ENCODE measurements at places on chromosomes 5 and 9.

GRCh38 chr9:3331801-3332200, 194.0 kb downstream of the RFX3 start:
- DNase-seq, result no peak

DNA sequence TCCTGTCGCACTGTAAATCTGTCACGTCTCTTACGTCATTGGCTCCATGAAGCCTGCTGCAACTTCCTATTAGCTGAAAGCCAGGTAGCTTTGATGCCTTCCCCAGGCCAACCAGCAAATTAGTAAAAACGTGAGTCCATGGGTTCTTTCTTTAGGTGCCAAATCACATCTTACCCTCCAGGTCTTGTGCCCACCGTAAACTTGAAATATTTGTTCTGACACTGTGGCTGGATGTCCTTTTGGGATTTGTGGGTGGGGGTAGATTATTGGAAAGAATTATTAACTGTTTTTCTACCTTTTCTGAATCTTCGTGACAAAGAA, 172.8 kb downstream of the NR3C1 start:
- no peak for DNase-seq

- DNase-seq, result no peak
Observed at GRCh38 chr5:158943057-158943456, 156.7 kb downstream of the EBF1 start.

GRCh38 chr5:156647034-156647451, 203.1 kb upstream of the PPP1R2B start:
- DNase-seq, result no peak

DNA sequence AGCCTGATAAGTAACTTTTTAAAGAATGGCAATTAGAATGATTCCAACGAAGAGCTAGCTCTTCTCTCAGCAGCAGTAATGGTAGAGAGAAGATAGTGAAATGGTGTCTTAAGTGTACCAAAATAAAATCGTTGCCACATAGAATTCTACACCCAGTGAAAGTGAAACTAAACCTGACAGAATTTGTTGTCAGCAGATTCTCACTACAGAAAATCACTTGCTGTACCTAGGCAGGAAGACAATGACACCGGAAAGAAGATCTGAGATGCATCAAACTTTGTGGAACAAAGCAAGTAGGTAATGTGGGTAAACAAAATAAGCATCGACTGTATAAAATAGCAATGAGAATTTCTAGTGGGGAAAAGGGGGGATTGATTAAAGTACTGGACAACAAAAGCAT, 20.7 kb upstream of the EBF1 start:
- no peak for DNase-seq

GRCh38 chr5:16520841-16521240, 55.2 kb upstream of the ZNF622 start:
- no peak for DNase-seq

- DNase-seq, result no peak
Observed at GRCh38 chr5:67983251-67984110, 232.1 kb upstream of the PIK3R1 start.

- no peak for DNase-seq
Observed at GRCh38 chr5:60604771-60605170, 95.2 kb downstream of the DEPDC1B start.

DNA sequence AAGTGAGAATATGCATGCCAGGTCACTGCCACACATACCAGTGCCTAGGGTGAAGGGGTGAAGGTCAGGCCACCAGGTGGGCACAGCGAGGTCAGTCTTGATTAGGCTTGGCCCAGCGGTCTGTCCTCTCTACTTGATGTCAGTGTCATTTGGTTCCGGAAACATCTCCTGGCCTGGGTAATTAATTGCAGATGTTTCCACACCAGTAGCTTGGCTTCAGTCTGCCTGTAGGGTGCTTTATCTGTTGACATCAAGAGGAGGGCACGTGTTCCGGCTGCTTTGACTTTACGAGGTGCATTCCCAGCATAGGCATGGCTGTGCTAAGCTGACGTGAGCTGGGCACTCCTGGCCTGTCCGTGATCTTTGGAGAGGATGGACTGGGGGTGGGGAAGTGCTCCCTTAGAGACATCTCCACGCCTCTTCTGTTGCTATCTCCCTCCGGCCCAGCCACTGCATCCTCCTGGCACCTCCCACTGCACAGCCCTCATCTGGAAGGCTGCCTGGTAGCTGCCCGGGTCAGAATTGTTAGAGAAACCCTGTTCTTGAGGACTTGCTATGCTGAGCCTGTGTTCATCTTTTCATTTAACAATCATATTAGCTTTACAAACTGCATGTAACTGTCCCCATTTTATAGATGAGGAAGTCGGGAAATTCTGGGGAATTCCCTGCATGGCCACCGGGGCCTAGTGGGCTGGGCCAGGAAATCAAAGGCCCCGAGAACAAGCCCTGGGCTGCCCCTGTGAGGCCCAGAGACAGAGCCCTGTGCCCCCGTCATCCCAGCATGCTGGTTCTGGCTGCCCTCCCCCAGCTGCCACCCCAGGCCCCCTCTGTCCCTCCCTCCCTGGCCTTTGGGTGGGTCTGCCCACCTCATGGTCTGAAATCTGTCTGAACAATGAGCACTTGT, 29.1 kb downstream of the JADE2 start:
- DNase-seq, result no peak

DNA sequence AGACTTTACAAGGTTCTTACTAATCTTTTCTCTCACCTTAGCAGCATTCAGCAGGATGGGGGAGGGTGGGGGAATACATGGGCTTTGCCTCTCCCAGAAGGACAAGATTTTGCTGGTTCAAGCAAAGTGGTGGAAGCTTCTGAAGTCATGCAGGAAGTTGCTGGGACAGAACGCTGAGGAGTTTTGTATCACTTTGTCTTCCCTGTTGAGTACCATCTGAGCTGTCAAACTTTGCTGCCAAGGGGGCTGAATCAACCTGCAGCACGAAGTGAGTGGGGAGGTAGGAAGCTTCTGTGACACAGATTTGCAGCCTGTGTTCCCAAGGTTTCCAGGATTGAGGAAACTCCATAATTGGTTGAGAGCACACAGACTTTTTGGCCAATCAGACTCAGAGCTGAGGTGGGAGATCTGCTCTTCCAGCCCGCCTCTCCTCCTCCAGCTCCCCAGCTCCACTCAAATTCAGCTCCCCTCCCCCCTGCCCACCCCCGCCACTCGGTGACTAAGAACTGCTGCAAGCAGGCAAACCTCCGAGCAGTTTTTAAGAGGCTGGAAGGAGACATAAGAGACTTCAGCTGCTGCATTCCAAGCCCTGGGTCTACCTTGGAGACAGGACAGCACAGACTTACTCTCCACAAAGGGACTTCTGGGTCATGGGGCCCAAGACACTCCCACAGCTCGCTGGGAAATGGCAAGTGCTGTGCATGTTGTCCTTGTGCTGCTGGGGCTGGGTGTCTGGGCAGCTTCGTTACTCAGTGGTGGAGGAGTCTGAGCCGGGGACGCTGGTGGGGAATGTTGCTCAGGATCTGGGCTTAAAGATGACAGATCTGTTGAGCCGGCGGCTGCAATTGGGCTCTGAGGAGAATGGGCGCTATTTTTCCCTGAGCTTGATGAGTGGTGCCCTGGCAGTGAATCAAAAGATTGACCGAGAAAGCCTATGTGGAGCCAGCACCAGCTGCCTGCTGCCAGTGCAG, at the start of gene PCDHGC5:
Gene PCDHGC5, plus strand, starts transcription at position 491 of the 971 bp plus-strand sequence. Its CDS starts 160 bp downstream, at position 651.
- DNase-seq, result peak; percentile 56

Data from coronary artery (tissue), 2 donors.